Adrenal gland (tissue), 19 donors: ENCODE measurements at places on chromosomes 2 and 18. TPM values are rescaled to one million over a fixed set of nuclear protein-coding genes. Genes with fewer than 3 reads are reported as not detected.

DNA sequence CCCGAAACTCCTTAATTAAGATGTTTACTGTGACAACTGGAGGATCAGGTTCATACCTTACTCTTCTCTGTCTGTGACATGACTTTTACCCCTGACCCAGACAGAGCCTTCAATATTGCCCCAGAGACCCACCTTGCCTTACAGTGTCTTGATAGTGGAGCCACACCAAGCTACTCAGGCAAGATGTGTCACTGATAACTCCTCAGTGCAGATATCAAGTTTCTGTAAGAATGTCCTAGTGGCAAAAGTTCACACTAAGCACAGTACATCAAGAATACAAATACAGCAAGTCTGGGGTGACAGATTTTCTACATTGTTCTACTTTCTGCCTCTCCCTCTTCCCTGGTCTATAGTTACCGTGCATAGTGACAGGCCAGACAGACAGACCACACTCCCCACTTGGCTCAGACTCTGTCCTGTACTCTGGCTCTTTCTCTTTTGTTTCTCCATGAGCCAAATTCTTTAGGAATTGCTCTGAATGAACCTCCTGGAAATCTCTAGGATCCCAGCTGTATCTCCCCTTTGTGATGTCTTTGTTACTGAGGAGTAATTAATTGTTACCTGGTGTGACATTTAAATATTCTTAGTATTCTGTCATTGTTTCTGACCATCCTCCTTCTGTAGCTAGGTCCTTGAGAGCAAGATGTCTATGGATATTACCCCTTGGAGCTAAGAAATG lies 24.1 kb upstream of the APOB start:
- no peak overlapping the region for H3K4me3 ChIP-seq
- no peaks in the 10 kb centered on the region for H3K4me1 ChIP-seq
- DNase-seq, result no peak
- no peaks in the 10 kb centered on the region for H3K36me3 ChIP-seq

DNA sequence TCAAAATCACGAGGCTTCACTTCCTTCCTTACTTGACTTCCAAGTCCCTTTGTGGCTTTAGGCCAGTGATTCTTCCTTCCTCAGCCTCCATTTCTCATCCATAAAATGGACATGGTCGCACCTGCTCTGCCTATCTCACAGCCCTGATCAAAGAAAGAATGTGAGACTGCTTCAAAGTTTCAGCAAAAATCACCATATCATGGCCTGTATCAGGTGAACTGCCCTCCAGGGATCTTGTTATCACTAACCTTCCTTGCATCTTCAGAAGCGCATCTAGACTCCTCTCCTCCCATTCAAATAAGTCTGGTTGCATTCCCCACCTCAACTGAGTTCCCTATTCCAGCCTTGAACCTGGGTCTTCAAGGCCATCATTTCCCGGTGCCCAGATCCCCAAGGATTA lies 96.5 kb downstream of the TTC32 start:
- H3K27me3 ChIP-seq, result no peaks in the 10 kb centered on the region
- H3K4me3 ChIP-seq, result no peak overlapping the region
- DNase-seq, result no peak
- no peaks in the 10 kb centered on the region for H3K36me3 ChIP-seq
- H3K4me1 ChIP-seq, result peaks cover 7% of the 10 kb centered on the region

DNA sequence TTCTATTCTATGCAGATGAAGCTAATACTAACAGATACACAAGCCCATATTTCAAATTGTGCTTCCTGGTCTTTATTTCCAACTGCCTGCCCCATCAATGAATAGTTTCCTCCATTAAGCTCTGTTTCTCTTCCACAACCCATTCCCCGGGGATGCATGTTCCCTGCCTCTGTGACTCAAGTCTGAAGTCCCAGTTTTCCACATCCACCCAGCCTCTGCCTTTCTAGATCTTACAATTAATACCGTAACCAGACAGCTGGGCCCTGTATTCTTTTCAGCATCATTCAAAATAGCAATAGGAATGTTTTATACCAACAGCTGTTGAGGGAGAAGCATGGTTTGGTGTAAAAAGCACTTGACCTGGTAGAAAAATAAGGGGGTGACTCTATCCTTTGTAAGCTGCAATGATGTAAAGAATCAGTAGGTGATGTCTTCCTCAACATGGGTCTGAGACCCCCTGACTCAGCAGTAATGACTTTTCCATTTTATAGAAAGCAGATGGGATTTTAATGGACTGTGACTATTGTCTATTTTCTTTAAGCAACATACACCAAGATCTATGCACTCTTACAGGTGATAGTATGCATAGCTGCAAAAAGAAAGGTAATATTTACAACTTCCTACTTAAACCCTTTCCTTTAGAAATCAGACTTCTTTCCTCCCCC lies 46.1 kb upstream of the DAPL1 start:
- H3K4me1 ChIP-seq, result no peaks in the 10 kb centered on the region
- no peak overlapping the region for H3K4me3 ChIP-seq
- H3K27ac ChIP-seq, result no peak overlapping the region
- no peaks in the 10 kb centered on the region for H3K36me3 ChIP-seq
- no peaks in the 10 kb centered on the region for H3K27me3 ChIP-seq
- DNase-seq, result no peak

- no peak for DNase-seq
- H3K36me3 ChIP-seq, result no peaks in the 10 kb centered on the region
- no peaks in the 10 kb centered on the region for H3K27me3 ChIP-seq
- H3K4me1 ChIP-seq, result no peaks in the 10 kb centered on the region
These were observed 80.8 kb upstream of the ACSL3 start for GRCh38 chr2:222780051-222780450.

DNA sequence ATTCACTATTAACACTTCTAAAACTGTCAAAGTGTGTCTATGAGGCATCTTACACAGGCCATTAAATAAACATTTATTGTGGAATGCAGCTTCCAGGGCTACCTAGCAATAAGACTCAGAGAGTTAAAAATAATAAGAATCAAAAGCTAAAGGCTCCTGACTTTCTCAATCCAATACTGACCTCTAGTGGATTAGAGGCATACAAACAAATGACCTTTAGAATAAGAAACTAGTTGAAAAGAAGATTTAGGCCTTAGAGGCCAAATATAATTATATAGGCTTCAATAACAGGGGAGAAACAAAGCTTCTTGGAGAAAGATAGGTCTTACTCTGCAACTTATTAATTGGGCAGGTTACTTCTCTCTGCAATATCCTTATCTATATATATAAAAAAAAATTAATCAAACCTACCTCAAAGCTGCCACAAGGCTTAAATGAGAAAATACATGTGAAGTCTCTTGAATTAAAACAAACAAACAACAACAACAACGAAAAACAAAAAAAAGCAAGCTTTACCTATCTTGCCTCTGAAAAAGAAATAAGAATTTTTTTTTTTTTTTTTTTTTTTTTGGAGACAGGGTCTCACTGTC lies 246.1 kb downstream of the EXOC6B start:
- DNase-seq, result no peak
- H3K27ac ChIP-seq, result no peak overlapping the region
- no peaks in the 10 kb centered on the region for H3K4me1 ChIP-seq
- H3K27me3 ChIP-seq, result no peaks in the 10 kb centered on the region
- H3K36me3 ChIP-seq, result no peaks in the 10 kb centered on the region

- H3K27me3 ChIP-seq, result no peaks in the 10 kb centered on the region
- no peaks in the 10 kb centered on the region for H3K4me1 ChIP-seq
- no peak overlapping the region for H3K27ac ChIP-seq
- H3K36me3 ChIP-seq, result no peaks in the 10 kb centered on the region
- H3K4me3 ChIP-seq, result no peak overlapping the region
- no peak for DNase-seq
These were observed 1620.4 kb upstream of the CELF4 start for GRCh38 chr18:39186008-39186407.

DNA sequence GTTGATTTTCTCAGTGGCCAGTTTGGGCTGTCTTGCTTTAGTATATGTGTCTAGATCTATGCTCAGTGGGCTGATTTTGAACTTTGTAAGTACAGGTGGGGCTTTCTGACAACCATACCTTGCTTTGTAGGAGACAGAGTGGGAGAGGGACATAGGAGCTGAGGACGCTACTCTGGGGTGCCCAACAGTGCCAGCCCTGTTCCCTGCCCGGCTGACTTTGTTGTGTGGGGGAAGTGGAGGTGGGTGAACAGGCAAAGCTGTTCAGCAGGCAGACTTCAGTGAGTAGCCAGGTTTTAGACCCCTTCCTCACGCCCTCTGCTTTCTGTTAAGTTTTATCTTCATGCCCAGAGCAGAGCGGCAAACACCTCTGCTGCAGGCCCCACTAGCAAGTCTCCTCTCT lies 44.2 kb upstream of the DOCK10 start:
- no peak for DNase-seq
- no peaks in the 10 kb centered on the region for H3K27me3 ChIP-seq
- no peak overlapping the region for H3K27ac ChIP-seq
- no peaks in the 10 kb centered on the region for H3K4me1 ChIP-seq
- no peaks in the 10 kb centered on the region for H3K36me3 ChIP-seq

STRADB gene
- total RNA-seq, result 93.1 TPM
